GM12892 (cell line): ENCODE measurements at places on chromosomes 3 and 15.

DNA sequence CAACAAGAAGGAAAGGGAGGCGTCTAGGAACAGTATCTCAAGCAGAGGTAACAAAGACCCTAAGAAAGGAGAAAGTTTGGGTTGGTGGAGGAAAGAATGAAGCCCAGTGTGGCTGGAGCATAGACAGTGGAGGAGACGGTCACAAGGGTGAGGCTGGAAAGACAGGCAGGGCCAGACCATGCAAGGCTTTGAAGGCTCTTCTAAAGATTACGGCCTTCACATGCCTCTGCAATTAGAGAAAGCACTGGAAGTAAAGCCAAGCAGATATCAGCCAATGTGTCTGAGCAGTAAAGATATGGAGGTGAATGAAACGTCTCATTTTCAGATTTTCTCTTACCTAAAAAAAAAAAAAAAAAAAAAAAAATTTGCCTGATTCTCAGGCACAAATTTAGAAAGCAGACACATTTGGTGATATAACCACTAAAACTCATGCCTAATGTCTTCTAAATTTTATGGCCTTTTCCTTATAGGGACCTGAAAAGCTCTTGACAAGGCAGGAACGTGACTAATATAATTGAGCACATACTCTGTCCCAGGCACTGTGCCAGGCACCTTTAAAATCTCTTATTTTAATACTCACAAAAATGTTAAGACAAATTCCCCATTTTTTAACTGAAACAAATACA lies 184.1 kb downstream of the MECOM start:
- DNase-seq = no peak

DNA sequence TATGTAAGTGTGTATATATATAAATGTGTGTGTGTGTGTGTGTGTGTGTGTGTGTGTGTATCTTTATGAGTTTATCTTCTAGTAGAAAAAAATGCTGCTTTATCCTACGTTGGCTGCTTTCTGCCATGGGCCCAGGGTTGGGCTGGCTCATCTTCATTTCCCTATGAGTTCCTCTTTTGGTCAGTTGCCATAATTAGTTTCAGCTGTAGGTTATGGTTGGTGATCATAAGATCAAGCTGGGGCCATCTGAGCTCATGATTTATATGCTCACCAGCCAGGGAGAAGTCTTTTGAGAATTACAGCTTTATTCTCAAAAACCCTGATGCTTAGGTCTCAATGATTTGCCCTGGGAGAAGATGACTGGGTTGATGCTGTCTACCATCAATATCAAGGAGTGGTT lies 775.8 kb upstream of the ARPP21 start:
- DNase-seq = no peak

DNA sequence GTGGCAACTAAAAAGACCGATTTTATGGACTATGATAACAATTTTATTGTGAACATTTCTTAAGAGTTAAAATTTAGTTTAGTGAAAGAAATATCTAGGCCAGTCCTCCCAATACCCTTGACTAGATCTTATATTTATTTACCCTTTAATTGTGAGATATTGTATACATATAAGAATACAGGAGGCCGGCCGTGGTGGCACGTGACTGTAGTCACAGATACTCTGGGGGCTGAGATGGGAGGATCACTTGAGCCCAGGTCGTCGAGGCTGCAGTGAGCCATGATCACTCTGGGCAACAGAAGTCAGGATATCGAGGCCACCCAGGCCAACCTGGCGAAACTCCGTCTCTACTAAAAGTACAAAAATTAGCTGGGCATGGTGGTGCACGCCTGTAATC lies 756 bp upstream of the RMDN3 start:
- no peak for DNase-seq

GRCh38 chr15:38454696-38455090 lies 766 bp downstream of the FAM98B start:
- no peak for DNase-seq

- no peak for DNase-seq
Measured at GRCh38 chr3:102206511-102207031, 228.2 kb upstream of the ZPLD1 start.

DNA sequence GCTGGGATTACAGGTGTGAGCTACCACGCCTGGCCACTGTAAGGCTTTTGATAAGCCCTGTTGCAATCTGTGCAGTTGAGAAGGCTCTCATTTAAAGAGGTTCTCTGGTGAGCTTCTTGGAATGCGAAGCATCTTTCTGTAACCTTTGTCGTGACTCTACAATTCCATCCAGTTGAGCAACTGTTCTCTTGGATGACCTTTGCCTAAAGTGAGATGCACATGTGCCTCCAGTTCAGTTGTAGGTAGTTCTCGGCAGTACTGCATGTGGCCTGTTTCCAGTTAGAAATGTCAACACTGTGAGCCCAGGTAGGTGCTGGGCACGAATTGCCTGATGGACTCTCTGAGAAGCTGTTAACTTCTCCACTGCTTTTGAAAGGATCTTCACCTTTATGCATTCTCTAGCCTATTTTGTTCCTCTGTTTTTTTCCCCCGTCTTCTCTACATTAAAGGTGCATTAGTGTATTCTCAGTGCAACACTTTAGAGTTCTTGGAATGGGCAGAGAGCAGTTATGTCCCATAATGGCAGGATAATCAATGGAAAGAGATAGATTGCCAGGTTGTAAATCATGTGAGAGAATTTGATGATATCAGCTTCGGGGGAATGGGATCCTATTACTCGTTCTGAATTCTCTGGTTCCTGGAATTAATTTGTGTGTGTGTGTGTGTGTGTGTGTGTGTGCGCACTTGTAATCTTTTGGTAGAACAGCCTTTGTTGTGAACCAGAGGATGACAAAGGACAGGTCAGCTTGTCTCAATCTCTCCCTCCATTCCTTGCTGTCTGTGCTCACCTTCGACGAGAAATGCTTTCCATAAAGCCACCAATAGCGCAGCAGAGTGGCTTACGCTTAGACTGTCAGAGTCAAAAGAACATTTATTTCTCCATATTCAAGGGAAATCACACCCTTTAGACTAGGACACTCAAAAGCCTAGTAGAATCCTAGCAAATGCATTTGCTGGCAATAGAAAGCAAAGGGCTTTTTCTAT lies 51.1 kb downstream of the PTPRG start:
- DNase-seq = no peak

- DNase-seq = no peak
Measured at GRCh38 chr3:128493570-128494366, 767 bp upstream of the GATA2 start.

GRCh38 chr3:106184540-106185457 lies 316.0 kb upstream of the CBLB start:
- no peak for DNase-seq

DNA sequence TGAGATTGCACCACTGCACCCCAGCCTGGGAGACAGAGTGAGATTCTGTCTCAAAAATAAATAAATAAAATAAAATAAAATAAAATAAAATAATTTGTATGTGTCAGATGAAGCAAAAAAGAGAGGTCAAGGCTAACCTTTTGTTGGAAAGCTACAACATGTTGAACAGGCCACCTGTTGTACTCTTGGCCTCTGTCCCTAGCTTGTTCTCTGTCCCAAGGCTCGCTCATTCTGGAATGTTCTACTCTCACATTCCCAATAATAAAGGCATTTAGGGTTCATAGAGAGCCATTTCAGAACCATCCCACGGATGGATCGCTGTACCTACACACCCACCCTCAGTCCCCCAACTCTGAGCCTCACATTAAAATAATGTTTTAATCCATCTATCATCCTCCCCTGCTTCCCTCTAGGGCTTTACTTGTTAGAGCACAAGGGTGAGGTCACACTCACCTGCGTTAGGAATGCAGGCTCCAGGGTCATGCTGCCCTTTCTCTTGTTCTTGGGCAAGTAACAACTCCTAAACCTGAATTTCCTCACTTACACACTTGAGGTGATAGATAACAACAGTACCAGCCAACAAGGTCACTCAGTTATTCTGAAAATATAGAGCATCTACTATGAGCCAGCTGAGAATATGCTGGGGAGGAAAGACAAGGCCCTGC lies 24.9 kb upstream of the KCTD6 start:
- DNase-seq = no peak

DNA sequence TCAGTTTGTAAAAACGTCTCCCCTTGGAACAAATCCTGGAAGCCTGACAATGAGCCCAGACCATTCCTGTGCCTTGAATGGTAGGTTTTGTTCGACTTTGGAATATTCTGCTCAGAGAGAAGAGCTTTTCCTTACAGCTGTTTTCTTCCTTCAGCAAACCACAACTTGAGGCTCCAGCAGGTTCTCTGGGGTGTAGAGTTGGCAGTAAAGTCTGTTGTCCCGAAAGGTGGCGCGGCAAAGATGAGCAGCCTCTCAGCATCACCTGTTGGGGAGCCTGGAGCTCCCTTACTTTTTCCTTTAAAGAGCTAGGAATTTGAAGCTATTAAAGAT lies 65.4 kb downstream of the BOC start:
- no peak for DNase-seq

GRCh38 chr3:195147649-195148080 lies 123.3 kb downstream of the XXYLT1 start:
- peak; percentile 44 for DNase-seq

GRCh38 chr3:112847692-112848091 lies 1.0 kb upstream of the CD200R1L start:
- DNase-seq = no peak

DNA sequence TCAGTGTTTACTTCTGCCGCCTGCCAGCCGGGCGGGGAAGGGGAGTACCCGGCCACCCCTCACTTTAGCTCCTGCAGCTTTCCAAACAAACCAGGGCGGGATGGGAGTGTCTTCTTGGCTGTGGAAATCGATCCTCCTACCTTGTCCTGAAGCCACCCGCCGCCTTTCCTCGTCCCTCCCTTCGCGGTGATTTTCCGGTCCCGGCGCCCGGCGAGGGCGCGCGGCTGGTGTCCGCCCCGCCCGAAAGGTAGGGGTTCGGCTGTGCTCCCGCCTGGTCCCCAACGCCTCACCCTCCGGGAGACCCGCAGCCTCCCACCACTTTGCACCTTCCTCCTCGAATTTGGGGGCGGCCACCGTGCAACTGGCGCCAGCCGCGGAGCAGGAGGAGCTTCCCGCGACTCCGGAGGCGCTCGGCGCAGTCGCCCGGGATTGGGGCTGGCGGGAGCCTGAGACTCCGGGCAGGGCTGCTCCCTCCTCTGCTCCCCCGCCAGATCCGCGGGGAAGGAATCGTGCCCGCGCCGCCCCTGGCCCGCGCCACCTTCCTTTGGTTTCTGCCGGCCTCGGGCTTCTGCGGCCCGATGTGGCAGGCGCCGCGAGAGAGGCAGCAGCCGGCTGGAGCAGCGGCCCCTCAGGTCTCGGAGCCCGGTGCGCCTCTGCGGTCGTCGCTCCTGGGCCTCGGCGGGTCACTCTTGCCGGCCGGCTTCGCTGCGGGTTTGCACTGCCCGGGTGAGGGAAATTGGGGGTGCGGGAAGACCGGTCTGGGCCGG lies 30.7 kb upstream of the ST3GAL6 start:
- DNase-seq = peak; percentile 41

GRCh38 chr15:87710406-87710805 lies 546.1 kb downstream of the NTRK3 start:
- no peak for DNase-seq

GRCh38 chr15:49331951-49332350 lies 91.1 kb upstream of the FGF7 start:
- DNase-seq = no peak

- DNase-seq = no peak
Measured at GRCh38 chr3:100496711-100497261, 4.4 kb downstream of the TMEM45A start.

DNA sequence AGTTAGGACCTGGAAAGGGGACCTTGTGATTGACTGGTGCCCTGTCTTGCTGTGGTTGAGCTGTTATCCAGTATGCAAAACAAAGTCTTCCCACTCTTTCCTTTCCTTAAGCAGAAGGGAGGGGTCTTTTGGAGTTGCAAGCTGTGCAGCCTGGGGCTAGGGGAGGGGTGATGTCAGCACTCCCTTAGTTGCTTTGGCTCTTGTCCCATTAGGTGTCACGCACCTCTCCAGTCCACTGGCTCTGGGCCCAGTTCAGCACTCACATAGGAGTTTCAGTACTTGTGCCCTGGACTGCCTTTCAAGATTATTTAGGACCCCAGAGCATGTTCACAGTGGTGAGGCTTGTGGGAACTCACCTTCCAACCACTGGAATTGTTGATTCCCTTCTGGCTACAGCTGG lies 238.5 kb downstream of the DOCK3 start:
- no peak for DNase-seq

DNA sequence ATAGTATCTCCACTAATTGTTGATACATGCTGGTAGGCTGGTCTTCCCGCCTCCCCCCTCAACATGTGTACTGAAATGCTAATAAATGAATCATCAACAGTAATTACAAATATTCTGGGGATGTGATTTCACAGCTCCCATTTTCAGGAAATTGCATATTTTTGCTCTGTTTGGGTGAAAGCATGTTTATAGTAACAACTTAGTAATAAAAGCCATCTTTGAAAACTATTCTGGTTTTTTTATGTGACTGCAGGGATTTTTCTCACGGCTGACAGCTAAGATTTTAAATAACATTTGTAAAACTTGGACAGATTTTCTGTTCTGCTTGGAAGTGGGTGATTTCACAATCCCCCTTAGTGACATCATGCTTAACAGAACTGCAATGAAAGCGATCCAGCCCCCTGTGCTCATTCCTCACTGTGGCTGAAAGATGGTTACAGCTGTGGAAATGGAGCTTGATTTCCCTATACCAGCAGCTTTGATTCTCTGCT lies 25.6 kb upstream of the FAM174B start:
- no peak for DNase-seq

DNA sequence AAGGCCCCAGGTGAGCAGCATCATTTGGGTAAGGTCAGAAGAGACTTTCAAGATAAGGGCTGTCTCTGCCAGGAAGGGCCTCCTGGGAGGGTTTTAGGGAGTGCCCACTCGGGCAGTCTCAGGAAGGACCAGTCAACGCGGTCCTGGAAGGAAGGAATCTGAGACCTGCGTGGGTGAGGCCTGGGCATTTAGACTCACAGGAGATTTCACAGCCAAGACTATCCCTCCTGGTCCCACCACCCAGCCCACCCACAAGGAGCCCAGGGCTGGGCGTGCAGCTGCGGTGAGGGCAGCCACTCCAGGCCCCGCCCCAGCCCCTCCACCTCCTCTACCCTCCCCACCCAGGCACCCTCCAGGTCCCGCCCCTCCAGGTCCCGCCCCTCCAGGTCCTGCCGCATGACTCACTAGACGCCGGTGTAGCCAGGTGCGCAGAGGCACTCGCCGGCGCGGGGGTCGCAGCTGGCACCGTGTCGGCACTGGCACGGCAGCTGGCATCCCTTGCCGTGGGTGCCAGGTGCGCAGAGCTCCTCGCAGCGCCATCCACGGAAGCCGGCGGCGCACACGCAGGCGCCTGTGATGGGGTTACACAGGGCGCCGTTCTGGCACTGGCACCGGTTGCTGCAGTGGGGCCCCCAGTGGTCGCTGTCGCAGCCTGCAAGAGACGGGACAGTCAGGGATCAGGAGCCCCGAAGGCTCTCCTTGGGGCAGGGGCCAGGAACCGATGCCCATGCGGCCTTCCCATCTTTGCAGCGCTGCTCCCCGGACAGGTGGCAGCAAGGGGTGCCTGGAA lies 112.7 kb downstream of the RAB11A start:
- DNase-seq = peak; percentile 64
